ENCODE measurements at places on chromosomes 7 and 10. TPM values are rescaled to one million over a fixed set of nuclear protein-coding genes. Genes with fewer than 3 reads are reported as not detected.

The GIMAP5 gene
- not detected for total RNA-seq

The VAX1 gene
- 0.25 TPM for total RNA-seq

The CDC14C gene
- 0.23 TPM for total RNA-seq

The ATOH7 gene
- total RNA-seq = not detected

The SPDYE11 gene
- total RNA-seq = 0.54 TPM

The FAM25G gene
- not detected for total RNA-seq

The IGF2BP3 gene
- 78.9 TPM for total RNA-seq

The CARD11 gene
- 0.05 TPM for total RNA-seq

The MAP3K8 gene
- total RNA-seq = 8.0 TPM

The SPDYE9 gene
- 0.54 TPM for total RNA-seq
